Nucleus accumbens (tissue), 56 donors: ENCODE measurements at places on chromosomes 3 and 15.

DNA sequence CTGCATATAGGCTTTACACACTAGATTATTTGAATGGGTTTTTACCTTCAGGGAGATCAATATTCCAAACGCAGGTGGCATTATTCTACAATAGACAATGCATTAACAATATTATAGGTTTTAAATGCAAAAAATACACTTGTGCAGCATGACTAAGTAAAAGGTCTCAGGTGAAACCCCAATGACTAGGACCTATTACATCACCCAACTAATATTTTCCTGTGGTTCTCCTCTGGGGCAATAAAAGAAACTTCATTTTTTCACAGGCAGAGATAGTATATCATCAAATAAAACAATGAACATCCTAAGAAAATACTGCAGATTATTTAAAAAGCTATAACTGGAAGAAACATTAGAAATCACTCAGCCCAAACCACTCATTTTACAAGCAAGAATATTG lies 375.3 kb downstream of the ROBO1 start:
- no peak for DNase-seq

GRCh38 chr3:113088616-113089015 lies 97.8 kb downstream of the GTPBP8 start:
- no peak for DNase-seq

- DNase-seq, result peak; percentile 28
These were observed 1.8 kb upstream of the MESD start for GRCh38 chr15:80991421-80991820.

- DNase-seq, result no peak
These were observed 74.5 kb upstream of the LARS2 start for GRCh38 chr3:45313743-45314403.

DNA sequence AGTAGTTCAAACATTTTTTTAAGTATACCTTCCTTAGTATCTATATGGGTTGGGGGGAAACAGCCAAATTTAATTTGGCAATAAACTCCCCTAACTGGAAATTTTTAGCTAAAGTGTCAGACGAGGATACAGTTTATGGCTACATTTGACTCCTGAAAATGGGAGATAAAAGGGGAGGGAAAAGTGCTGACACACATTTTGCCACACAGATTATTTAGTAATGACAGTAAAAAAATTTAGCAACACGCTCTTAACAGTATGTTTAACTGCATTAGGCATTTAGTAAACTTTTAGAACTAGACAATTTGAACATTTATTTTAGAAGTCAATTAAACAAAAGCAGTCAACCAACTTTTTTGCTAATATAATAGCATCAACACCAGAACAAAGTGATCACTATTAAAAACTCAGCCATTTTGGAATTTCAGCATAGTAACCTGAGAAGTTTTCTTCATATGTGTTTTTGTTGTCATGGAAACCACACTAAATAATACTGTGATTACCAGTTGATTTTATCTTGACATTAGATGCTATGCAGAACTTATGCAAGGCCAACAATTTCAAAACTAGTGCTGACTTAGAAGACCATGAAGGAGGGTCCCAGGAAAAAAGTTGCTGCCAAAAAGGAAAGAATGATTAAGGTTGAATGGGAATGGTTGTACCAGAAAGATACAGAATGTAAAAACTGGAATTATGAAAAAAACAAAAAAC lies 47.0 kb upstream of the TFG start:
- no peak for DNase-seq

GRCh38 chr3:164465172-164465571 lies 613.1 kb downstream of the SI start:
- no peak for DNase-seq

DNA sequence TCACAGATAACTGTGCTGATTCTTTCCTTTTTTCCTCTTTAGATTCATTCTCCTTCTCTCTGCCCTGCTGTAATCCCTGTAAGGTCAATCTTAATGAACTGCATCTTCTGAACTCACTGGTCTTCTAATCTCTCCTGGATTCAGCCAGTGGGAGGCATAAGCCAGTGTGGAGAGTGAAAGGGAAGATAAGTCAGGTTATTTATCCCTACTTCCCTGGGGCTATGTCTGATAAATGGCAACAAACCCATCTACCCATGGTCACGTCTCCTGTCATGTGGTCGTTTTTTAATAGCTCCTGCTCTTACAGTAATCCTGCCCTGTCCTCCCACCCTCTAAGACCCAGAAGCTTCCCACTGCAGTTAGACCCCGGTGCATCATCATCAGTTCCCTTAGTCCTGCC lies 199.6 kb upstream of the NAALADL2 start:
- DNase-seq, result no peak

DNA sequence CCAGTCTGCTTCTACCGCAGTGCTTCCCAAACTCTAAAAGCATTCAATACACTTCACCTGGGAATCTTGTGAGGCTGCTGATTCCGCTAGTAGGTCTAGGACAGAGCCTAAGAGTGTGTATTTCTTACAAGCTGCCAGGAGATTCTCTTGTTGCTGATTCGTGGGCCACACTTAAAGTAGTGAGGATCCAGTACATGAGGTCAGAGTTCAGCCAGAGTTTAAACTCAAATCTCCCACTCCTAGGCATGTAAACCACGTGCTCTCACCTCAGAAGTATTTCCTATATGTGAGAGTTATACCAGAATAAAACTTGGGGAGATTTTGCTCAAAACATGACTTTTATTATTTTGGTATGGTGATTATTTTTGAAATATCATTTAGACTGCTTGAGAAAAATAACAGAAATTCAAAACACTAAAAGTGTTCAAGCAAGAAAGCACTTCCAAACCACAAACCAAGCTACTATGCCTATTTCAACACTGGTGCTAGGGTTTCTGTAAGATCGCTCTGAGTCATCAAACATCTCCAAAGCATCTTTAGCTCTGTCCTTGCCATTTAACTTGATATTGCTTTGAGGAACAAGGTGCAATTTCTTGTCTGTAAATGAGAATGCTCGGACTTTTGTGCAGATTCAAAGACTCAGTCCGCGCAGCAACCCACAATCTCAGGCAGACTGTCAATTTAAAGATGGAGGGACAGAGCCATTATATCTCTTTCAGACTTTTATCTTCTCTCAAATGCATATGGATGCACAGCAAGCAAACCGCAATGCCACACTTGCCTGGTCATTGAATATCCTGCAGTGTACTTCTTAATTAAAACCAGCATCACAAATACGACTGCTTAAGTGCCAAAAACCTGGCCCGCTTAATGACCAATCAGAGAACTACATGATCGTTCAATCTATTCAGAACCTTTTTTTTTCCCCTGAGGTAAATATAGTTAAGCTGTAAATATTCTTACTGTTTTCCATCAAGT lies 59.8 kb downstream of the AGTR1 start:
- no peak for DNase-seq

- no peak for DNase-seq
These were observed 356.3 kb upstream of the PROK2 start for GRCh38 chr3:72141264-72141663.

- no peak for DNase-seq
These were observed 292.9 kb upstream of the ROBO1 start for GRCh38 chr3:80060664-80061063.

DNA sequence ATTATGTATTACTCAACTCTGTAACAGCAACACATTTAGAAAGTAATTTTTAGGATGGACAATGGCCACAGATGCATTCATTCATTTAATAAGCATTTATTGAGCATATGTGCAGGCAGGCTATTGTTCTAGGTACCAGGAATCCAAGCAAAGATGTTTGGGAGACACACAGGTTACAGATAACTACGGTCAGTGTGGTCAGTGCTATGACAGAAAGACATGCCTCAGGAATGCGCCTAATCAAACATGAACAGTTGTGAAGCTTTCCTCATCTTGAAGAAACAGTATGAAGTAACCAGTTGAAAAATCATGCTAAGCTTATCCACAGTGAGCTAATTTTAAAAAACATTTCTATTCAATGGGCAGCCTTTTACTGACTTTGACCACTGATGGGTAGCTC lies 155.4 kb upstream of the CCDC54 start:
- no peak for DNase-seq

DNA sequence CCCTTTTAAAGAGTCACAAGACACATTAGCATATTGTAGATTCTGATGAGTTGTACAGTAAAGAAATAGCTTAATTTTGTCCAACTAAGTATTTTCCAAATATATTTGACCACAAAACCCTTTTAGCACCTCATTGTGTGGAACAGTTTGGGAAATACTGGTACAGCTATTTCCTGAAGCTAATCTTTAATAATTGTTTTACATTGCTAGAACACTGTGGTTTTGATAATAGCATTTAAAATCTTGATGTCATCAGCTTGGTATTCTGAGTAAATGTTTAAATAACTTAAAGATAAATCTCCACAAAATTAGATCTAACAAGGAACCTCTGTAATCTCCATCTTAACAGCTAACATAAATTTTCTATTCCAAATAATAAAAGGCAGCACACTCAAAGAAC lies 140.0 kb upstream of the MLF1 start:
- no peak for DNase-seq

GRCh38 chr3:127715532-127715931 lies 42.8 kb downstream of the ABTB1 start:
- no peak for DNase-seq

GRCh38 chr3:64344721-64345207 lies 119.5 kb upstream of the PRICKLE2 start:
- DNase-seq, result no peak

DNA sequence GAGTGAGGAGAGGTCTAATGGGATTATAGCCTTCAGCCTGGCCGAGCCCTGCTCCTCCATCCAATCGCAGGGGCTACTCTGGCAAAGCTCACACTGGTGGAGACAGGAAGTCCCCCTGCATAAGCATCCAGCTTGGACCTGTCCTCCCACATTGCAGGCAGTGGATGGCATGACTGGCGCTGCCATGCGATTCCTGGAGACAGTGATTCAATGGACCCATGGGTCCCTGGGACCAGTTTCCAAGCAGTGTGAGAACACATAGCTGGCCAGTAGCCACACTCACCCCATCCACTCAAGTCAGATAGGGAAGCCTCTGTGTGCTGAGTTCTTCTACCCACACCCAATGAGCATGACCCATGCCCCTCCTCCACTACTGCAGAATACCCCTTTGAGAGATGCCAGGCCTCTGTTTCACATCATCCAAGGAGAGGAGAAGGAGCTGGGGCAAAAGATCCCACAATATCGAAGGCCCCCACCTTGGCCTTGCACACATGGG lies 18.1 kb upstream of the POC1A start:
- DNase-seq, result no peak

GRCh38 chr3:146929696-146930095 lies 324.6 kb upstream of the PLSCR5 start:
- no peak for DNase-seq

- DNase-seq, result no peak
These were observed 189.4 kb downstream of the SLC9A9 start for GRCh38 chr3:143658861-143659260.

- DNase-seq, result no peak
These were observed 37.7 kb downstream of the FAM174B start for GRCh38 chr15:92617549-92618520.

GRCh38 chr15:63372018-63372705 lies 9.5 kb downstream of the CA12 start:
- no peak for DNase-seq

- no peak for DNase-seq
These were observed 133.2 kb upstream of the COL8A1 start for GRCh38 chr3:99505200-99505599.

GRCh38 chr3:150414959-150415358 lies 6.9 kb downstream of the TSC22D2 start:
- DNase-seq, result no peak

- no peak for DNase-seq
These were observed 319.5 kb downstream of the KCNH8 start for GRCh38 chr3:19467761-19468160.

GRCh38 chr3:78918361-78919020 lies 849.3 kb downstream of the ROBO1 start:
- no peak for DNase-seq

DNA sequence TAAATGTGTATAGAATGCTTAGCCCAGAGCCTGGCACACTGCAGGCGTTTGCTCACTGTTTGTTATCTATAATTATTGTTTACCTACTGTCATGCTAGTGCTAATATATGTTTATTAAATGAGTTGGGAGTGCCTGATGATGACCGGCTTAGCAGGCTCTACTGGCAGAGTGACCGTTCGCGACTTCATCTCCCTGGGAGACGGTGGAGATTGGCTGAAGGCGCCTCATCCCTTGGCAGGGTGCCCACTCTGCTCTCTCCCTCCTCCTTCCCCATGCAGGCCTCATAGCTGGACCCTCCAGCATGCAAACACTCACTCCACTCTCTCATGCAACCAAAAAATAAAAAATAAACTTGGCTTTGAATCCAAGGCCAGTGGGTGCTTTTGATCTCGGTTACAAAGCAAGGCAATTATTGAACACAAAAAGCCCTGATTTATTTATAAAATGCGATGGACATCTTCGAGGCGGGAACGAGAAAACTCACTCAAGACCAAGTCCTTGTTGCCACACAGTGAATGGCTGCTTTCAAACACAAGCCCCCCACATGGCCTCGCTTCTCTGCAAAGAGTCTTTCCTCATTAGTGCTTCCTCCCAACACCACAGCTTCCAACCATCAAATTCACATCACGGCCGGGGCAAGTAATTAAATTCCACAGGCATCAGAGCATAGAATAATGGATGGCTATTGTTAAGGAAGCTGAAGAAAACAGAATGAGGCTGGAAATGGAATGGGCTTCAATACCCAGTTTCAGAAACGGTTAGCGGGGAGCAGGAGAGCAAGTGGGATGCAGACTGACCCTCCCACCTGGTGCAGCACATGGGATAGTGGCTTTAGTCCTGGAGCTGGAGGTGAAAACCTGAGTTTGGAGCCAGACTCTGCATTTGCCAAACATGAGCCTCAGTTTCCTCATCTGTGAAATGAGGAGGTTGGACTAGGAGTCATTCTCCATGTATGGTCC lies 135.7 kb upstream of the RAD18 start:
- peak; percentile 67 for DNase-seq

DNA sequence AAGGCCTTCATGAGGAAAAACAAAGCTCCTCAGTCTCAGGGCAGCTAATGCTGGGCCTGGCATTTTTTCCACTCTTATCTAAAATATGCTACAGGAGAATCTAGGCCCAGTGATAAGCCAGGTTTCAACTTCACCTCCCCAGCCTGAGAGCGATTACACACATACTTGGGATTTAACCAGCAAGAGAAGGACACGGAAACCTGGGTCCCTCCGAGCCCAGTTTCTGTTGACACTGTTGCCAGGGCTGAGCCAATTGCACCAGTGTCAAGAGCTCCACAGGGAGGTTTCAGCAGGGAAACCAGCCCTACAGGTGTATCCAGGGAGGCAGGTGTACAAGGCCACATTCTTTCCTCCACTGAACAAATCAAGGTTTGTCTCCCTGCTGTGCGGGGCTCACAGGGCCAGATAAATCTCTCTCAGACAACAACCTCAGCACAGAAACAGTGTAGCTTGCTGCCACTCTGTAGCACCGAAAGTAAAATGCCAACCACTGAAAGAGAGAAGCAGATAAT lies 85.4 kb downstream of the MAGI1 start:
- DNase-seq, result no peak

DNA sequence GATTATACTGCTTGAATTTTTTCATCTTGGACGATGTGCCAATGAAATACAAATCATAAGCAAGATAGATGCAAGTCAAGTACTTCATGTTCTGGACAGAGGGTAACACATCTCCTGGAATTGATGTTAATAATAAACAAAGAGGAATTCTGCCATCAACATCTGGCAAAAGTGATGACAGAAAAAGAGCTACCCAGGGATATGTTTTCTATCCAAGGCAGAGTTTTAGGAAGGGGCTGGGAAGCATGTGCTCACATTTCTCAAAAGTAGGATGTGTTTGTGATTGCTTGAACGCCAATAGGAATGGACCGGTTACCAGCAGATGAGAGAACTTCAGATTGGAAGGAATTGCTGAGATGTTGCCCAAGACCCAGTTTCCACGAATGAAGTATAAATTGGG lies 242.6 kb upstream of the AGTR1 start:
- no peak for DNase-seq

- no peak for DNase-seq
These were observed 22.0 kb downstream of the ASTE1 start for GRCh38 chr3:131004603-131005002.
